HT-29 (cell line): ENCODE measurements at places on chromosomes 1 and 21. TPM values are rescaled to one million over a fixed set of nuclear protein-coding genes. Genes with fewer than 3 reads are reported as not detected.

GRCh38 chr1:227434808-227435444, 116.6 kb upstream of the CDC42BPA start:
- no peak for DNase-seq

DNA sequence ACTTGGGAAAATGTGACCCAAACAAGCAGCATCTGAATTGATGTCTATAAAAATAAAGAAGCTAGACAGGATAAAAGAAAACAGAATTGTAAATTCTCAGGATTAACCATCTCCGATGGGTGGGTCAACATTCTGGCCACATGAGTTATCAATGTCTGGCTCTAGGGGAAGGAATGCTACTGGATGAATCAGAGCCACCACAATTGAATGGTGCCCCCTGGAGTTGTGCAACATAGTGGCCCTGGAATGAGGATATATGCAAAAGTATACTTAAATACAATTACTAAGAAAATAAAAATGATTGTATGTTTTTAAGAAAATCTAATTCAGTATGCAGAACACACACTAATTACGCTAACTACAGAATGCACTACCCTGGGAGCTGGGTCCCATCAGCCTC, 185.6 kb downstream of the TGFBR3 start:
- DNase-seq, result no peak

DNA sequence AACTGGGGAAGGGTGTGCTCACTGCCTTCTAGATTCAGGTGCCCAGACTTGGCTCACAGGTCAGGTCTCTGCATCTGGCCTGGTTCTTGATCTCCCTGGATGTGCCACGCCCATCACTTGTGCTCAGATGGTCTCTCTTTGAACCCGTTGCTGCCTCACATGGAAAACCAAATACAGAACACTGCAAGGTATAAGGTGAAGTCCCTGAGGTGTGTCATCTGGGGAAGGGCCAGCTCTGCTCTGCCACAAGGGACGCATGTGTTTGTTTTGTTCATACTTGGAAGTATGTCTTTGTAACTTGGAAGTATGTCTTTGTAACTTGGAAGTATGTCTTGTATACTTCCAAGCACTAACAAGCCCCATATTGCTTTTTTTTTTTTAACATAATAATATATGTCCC, 13.4 kb upstream of the CRNN start:
- no peak for DNase-seq

GRCh38 chr21:25094695-25095094, 512.6 kb downstream of the MRPL39 start:
- DNase-seq, result no peak

- no peak for DNase-seq
Observed at GRCh38 chr1:221148660-221149059, 269.4 kb downstream of the HLX start.

Gene PAX7
- not detected in 2 replicates for total RNA-seq

Gene CLDN17
- total RNA-seq, result not detected in 2 replicates

GRCh38 chr1:119541389-119541788, 34.4 kb downstream of the HSD3B1 start:
- no peak for DNase-seq

GRCh38 chr21:42525029-42525581, 11.5 kb downstream of the SLC37A1 start:
- peak; percentile 52 for DNase-seq

GRCh38 chr21:15397258-15397657, 332.5 kb upstream of the NRIP1 start:
- no peak for DNase-seq

- no peak for DNase-seq
Observed at GRCh38 chr21:31107871-31108270, 69.6 kb upstream of the KRTAP19-8 start.
